ENCODE measurements at places on chromosomes 6 and 20. TPM values are rescaled to one million over a fixed set of nuclear protein-coding genes. Genes with fewer than 3 reads are reported as not detected.

OOEP gene
- total RNA-seq = not detected

RAD21L1 gene
- 0.38 TPM for total RNA-seq

CLIC5 gene
- total RNA-seq = 19.5 TPM

BTN1A1 gene
- not detected for total RNA-seq

KIF25 gene
- not detected for total RNA-seq

All from camera-type eye (tissue), 1 donor.